ENCODE measurements at places on chromosomes 2 and 18.

- DNase-seq: peak; percentile 41
These were observed 28.7 kb downstream of the ACAA2 start for GRCh38 chr18:49784427-49785185.

DNA sequence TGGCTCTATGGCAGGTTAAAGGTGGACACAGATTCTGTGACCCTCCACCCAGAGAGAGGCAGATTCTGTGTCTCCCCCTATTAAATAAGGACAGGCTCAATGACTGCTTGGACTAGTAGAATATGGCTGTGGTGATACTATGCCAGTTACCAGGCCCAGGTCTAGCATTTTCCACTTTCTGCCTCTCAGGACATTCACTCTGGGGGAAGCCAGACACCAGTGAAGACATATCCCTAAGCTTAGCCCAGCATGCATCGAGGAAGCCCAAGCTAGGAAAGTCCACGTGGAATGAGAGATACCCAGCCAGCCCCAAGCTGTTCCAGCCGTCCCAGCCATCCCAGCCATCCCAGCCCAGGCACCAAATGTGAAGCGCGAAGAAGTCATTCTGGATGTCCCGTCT lies 40.3 kb downstream of the ST6GAL2 start:
- DNase-seq: no peak

DNA sequence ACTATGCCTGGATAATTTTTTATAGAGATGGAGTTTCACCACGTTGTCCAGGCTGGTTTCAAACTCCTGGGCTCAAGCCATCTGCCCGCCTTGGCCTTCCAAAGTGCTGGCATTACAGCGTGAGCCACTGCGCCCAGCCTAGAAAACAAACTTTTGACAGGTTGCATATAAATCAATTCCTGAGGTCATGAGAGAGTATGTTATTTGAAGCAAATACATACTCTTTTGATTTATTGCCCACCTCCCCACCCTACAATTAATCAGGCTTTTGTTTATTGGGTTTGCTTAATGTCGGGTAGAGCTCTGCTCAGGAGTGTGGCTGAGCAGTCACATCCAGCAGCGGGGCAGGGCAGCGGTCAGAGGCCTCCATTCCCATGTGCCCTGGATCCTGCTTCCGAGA lies 37.9 kb upstream of the ASB1 start:
- no peak for DNase-seq

DNA sequence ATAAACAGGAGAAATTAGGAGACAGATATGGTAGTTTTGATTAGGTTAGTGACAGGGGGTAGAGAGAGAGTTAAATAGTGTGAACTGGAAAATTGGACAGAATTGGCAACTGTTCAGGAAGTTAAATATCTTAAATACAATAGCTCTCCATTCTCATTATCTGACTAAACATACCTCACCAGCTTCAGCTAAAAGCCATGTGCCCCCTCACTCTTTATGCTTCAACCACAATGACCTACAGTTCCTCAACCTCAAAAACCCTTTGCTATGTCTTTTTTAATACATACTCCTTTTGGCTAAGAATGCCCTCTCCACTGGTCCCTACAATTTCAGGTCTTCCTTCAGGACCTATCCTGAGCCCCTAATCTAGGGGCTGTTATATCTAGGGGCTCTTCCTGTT lies 740.2 kb upstream of the ZEB2 start:
- no peak for DNase-seq

DNA sequence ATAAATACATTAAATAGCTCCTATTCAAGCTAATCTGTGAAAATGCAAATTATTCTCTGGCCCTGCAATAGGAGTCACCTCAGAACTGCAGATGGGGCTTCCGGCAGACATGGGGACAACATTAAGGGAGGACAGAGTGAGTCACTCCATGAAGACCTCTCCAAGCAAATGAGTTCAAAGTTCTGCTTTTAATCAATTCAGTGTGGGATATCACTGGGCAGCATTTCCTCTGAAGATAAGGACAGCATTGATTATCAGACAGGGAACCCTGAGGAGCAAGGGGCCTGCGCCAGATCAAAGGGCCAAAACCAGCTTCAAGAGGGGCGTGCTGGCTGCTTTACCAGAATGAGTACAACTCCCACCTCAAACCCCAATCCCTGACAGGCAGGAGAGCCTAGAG lies 356.9 kb upstream of the KLHL29 start:
- no peak for DNase-seq

GRCh38 chr18:37403788-37404187 lies 161.8 kb downstream of the CELF4 start:
- no peak for DNase-seq

GRCh38 chr18:27372386-27372785 lies 187.3 kb upstream of the CHST9 start:
- no peak for DNase-seq

GRCh38 chr2:104043864-104044263 lies 810.1 kb upstream of the POU3F3 start:
- no peak for DNase-seq

DNA sequence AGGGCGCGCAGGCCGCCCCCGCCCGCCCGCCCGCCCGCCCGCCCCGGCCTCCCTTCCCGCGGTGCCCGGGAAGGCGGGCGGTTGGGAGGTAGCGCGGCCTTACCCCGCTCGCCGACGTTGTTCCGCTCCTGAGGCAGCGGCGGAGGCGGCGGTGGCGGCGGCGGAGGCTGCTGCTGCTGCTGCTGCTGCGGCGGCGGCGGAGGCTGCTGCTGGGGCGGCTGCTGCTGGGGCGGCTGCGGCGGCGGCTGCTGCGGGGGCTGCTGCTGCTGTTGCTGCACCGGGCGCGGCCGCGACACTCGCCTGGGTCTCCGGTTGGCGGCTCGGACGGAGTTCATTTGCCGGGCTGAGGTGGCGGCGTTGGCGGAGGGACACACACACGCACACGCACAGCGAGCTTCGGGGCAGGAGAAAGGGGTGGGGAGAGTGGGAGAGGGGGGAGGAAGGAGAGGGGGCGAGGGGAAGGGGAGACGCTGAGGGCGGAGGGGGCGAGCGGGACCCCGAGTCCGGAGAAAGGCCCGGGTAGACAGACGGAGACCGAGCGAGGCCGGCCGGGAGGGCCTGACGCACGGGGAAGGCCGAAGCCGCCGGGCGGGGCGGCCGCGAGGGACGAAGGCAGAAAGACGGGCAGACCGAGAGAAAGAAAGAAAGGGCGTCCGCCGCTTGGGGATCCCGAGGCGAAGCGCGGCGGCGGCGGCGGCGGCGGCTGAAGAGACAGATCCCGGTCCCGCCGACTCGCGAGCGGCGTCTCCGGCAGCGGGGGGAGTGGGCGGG lies 727 bp downstream of the FBXO11 start:
- DNase-seq: peak; percentile 88

- DNase-seq: peak; percentile 4
These were observed 42.6 kb upstream of the HNRNPA3 start for GRCh38 chr2:177169810-177170514.

- DNase-seq: peak; percentile 78
These were observed 111.4 kb downstream of the FEZ2 start for GRCh38 chr2:36486521-36487044.

DNA sequence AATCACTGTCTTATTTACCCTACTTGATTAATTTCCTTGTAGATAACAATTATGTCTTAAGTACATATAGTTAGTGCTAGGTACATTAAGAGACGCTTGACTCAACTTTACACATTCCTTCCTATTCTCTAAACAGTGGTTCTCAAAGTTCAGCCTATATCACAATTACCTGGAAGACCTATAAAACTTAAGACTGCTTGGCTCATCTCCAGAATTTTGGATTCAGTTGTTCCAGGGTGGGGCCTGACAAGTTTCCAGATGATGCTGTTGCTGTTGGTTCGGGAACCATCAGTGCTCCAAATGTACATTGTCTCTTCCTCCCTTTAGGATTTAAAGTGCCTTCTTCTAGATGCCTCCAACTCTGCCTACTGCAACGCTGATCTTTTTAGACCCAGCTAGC lies 4.0 kb downstream of the PPP3R1 start:
- DNase-seq: no peak

- no peak for DNase-seq
These were observed 66.7 kb upstream of the SLC14A2 start for GRCh38 chr18:45548614-45549013.

- peak; percentile 60 for DNase-seq
These were observed 29.6 kb upstream of the IL37 start for GRCh38 chr2:112881217-112881985.

- DNase-seq: peak; percentile 63
These were observed 132.1 kb upstream of the DNMT3A start for GRCh38 chr2:25473758-25474340.

- DNase-seq: no peak
These were observed 101.5 kb downstream of the KLF7 start for GRCh38 chr2:207064128-207064690.

DNA sequence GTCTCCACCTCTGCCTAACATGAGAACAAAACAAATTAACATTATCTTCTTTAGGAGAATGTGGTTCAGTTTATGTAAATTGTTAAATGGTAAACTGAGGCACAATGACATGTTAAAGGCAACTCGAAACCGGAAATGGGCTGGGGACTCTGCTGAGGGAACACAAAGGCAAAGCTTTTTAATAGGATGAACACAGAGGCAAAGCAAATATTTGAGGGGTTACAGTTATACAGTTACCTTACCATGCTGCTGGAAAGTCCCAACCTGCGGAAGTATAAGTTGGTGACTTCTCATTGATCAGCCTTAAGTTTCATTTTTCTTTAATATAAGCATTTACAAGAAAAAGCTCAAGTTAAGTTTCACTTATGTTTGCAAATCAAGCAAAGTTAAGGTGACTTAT lies 195.0 kb downstream of the DLGAP1 start:
- no peak for DNase-seq

DNA sequence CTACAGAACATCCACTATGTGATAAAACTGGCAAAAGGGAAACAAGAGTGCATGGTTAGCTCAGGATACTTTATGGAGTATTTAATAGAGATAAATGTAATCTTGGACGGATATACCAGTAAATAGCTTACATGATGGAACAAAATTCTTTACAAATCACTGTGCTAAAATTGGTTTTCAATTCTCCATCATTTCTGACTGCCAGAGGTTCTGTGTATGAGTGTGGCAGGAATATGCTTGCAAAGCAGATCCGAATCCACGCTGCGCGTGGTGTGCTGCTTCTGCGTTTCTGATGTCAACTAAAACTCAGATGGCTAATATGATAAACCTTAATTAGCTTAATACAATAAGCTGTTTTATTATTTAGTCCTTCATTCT lies 2.1 kb downstream of the ZNF532 start:
- no peak for DNase-seq

DNA sequence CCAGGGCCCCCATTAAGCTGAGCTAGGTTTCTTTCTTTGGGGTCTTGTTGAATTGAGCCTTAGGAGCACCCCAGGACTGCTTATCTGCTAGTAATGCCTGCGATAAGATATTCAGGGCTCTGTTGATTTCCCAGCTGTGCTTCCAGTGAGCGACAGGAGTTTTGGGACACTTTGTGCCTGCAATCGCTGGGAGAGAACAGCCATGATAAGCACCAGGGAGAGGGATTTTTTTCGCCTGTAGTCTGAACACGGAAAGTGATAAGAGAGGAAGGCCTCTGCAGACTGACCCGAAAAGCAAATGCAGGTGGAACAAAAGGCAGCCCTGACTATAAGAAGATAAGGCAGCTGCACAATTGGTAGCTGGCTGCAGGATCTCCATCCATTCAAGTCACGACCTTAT lies 244.3 kb downstream of the CNTNAP5 start:
- DNase-seq: no peak

DNA sequence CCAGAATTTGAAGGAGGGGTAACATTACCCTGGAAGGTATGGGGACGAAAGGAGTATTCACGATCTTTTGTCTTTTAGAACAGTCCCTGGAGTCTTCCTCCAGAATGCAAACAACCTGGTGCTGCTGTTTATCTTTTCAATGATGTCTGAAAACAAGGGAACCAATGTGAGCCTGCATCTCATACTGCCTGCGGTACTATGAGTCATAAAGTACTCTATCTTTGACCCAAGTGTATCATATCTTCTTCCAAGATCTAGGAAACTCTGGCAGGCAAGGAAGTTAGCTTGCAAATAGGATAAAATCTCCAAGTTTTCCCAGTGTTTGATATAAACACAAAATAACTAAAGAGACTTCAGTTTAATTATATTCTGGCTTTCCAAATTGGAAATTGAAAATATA lies 968.5 kb downstream of the LRP1B start:
- no peak for DNase-seq

DNA sequence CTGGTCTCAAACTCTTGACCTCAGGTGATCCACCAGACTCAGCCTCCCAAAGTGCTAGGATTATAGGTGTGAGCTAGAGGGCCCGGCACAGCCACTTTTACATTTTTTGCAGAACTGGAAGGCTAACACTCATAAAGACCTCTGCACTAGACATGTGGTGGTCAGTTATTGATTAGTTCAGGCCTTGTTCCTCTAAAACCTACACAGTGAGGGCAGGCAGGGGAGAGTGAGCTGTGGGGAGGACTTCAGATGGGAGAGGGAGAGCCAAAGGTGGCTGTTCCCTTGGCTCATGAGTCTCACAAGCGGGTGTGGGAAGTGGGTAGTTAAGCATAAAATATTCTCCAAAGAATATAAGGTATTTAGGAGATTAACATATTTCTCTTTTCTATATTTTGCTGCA lies 29.3 kb upstream of the ACYP2 start:
- DNase-seq: no peak

DNA sequence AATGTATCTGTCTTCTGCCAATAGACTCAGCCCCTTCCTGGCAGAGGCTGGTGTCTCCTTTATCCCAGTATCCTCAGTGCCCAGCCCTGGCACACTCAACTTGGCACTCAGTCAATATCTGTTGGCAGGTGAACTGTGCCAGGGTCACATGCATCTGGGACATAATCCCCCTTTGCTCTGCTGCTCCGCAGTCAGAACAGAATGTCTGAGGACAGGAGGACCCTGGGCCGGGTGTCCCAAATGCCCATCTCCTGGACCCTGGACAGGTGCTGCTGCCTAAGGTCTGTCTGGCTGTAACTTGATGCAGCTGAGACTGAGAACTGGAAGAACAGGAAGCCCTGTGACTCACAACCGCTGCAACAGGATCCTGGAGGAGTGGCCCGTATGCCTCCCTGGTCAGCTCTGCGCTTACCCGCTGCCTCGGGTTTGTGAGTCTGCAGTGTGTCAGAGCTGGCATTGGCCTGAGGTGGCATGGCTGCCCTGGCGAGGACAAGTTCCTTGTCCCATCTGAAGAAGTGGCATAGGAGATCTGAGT lies 11.4 kb downstream of the HK2 start:
- peak; percentile 96 for DNase-seq

DNA sequence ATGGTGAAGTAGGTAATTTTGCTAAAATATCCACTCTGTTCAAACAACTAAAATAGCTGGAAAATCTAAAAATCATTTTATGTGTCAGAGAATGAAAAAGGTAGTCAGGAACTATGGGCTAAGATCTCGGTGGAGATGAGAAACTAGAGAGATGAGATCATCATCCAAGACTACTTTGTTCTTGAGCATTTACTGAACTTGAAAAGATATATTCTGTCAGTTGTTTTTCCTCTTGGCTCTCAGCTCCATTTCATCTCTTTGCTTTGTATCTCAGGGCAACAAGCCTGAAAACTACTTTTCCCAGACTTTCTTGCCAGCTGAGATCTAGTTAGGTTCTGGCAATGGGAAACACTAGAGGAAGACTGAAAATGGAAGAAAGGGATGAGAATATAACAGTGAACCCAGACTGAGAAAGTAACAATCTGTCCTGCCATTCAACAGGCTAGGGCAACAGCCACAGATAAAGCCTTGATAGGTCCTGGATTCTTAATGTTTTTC lies 346.2 kb upstream of the MEX3C start:
- no peak for DNase-seq

GRCh38 chr2:18788592-18788991 lies 199.2 kb upstream of the NT5C1B start:
- DNase-seq: no peak

GRCh38 chr18:68569936-68570335 lies 145.0 kb downstream of the TMX3 start:
- no peak for DNase-seq

GRCh38 chr18:49017813-49018553 lies 67.2 kb upstream of the SMAD7 start:
- no peak for DNase-seq

All from adipocyte (in vitro differentiated cells).